CD4-positive, alpha-beta memory T cell (primary cell): ENCODE measurements at places on chromosomes 1 and 21. TPM values are rescaled to one million over a fixed set of nuclear protein-coding genes. Genes with fewer than 3 reads are reported as not detected.

Gene DMBX1
- not detected for total RNA-seq

Gene TCHHL1
- not detected for total RNA-seq

Gene NHLH1
- total RNA-seq: 0.41 TPM

DNA sequence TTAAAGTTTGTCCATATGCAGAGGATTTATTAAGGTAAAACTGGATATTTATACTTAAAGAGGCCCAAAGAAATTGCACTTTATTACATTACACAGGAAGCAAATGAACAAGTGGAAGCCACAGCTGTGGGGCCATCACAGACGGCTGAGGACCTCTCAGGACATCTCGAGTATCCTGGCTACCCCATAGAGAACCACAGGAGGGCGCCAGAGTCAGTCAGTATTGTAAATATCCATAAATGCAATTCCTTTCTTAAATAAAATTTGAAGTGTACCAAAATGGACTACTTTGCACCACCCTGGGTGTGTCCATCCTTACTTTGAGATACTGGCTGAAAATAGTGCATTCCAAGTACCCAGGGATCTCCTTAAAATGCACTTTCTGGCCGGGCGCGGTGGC lies 257.2 kb downstream of the MRPL39 start:
- no peak overlapping the region for H3K27ac ChIP-seq
- H3K4me3 ChIP-seq: no peak overlapping the region
- no peak for DNase-seq
- H3K36me3 ChIP-seq: no peaks in the 10 kb centered on the region
- no peaks in the 10 kb centered on the region for H3K4me1 ChIP-seq

DNA sequence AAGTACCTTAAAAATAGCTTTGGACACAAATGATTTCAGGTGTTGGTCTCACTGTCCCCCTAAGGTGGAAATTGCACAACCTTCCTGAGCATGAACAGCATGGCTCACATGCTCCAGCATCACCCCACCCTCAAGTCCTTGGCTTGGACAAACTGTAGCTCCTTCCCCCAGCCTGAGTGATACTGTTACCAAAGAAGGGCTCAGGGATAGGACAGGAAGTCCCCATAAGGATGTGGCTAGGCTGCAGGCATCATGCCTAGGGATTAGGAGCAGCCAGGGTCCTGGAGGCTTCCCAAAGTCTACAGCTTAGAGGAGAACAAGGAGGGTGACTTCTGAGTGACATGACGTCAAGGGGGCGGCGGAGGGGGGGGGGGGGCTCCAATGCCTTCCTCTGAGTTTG lies 10.1 kb downstream of the FAM78B start:
- H3K27ac ChIP-seq: no peak overlapping the region
- no peaks in the 10 kb centered on the region for H3K4me1 ChIP-seq
- H3K4me3 ChIP-seq: no peak overlapping the region
- DNase-seq: no peak
- no peaks in the 10 kb centered on the region for H3K27me3 ChIP-seq
- H3K36me3 ChIP-seq: no peaks in the 10 kb centered on the region

Gene NEXN
- 0.47 TPM for total RNA-seq

Gene SPRR2G
- not detected for total RNA-seq

- no peak overlapping the region for H3K27ac ChIP-seq
- H3K4me1 ChIP-seq: no peaks in the 10 kb centered on the region
- DNase-seq: no peak
- no peaks in the 10 kb centered on the region for H3K27me3 ChIP-seq
Observed at GRCh38 chr1:223741861-223742260, 29.5 kb downstream of the CAPN2 start.

Gene ARV1
- total RNA-seq: 13.8 TPM

Gene PCAT6
- not detected for total RNA-seq

GRCh38 chr1:166490437-166490991 lies 323.7 kb upstream of the FAM78B start:
- peak overlapping the region; percentile 20 for H3K4me3 ChIP-seq
- H3K27ac ChIP-seq: peak overlapping the region; percentile 80
- no peaks in the 10 kb centered on the region for H3K36me3 ChIP-seq
- peaks cover 23% of the 10 kb centered on the region for H3K4me1 ChIP-seq
- no peaks in the 10 kb centered on the region for H3K27me3 ChIP-seq
- no peak for DNase-seq

Gene EIF4G3
- total RNA-seq: 18.0 TPM

DNA sequence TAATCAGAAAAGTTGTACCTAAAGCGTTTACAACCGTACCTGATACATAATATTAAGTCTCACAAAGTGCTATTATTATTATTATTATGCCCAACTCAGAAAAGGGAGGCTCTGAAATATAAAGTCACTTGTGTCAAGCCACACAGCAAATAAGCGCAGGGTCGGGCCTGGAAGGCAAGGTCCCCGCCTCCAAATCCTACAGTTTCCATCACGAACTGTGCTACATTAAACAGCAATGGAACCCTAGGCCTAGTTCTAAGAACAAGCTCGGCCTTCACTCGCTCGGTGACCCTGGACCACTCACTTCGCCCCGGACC lies 549 bp downstream of the PARS2 start:
- peaks cover 11% of the 10 kb centered on the region for H3K4me1 ChIP-seq
- H3K4me3 ChIP-seq: peak overlapping the region; percentile 100
- DNase-seq: no peak

DNA sequence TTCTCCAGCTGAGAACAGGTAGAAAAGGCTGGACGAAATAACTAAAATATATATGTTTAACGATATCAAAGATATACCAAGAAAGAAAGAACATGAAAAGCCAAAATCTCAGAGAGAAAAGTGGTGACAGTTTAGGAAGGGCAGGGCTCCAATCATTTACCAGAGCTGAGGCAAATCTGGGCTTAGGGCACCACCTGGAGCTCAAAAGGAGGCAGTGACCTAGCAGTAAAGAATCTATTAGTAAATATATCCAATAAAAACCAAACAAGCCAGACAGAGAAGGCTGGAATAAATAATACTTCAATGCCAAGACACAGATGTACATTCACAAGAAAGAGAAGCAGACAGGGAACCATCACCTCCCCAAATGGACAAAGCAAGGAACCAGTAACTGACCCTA lies 43.5 kb downstream of the CHIA start:
- H3K27me3 ChIP-seq: no peaks in the 10 kb centered on the region
- peaks cover 7% of the 10 kb centered on the region for H3K4me1 ChIP-seq
- no peaks in the 10 kb centered on the region for H3K36me3 ChIP-seq

- H3K27me3 ChIP-seq: no peaks in the 10 kb centered on the region
- H3K27ac ChIP-seq: no peak overlapping the region
- no peak overlapping the region for H3K4me3 ChIP-seq
- DNase-seq: no peak
- H3K4me1 ChIP-seq: no peaks in the 10 kb centered on the region
Observed at GRCh38 chr1:186799689-186800054, 29.1 kb upstream of the PLA2G4A start.

DNA sequence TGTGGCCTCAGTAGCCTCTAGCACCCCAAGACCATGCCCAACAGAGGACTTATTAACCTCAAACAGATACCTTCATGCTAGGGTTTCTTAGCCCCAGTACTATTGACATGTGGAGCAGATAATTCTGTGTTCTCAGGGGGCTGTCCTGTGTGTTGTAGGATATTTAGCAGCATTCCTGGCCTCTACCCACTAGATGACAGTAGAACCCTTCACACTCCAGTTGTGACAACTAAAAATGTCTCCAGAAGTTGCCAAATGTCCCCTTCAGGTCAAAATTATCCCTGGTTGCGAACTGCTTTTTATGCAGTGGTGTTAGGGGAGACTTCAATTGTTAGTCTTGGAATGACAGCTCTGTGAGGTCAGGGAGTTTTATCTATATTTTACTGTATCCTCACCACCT lies 8.1 kb downstream of the KAZN start:
- no peak overlapping the region for H3K4me3 ChIP-seq
- DNase-seq: no peak
- H3K36me3 ChIP-seq: no peaks in the 10 kb centered on the region
- no peaks in the 10 kb centered on the region for H3K4me1 ChIP-seq

DNA sequence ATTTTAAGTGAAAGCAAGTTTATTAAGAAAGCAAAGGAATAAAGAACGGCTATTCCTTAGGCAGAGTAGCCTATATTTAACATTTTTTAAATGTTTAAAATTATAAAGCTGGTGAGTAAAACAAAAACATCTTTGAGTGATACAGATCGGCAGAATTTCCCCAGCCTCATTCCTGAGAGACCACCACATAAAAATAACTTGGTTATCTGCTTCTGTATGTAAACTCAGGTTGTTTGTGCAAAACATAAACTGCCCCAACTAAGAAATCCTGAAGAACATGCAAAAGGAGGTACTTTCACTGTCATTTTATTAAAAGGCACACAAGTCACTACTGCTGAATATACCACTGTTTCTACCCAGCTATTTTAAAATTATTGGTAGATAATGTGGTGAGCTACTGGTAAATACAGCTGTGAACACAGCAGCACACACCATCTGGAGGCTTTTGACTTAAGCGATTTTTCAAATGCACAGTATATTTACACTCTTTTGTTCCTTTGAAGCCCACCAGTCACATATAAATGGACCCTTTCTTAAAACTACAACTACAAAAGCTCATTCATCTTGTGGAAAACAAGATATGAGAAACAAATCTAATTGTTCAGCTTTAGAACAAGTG lies 119.3 kb downstream of the RERE start:
- no peak overlapping the region for H3K4me3 ChIP-seq
- no peak for DNase-seq
- H3K27me3 ChIP-seq: peaks cover 10% of the 10 kb centered on the region

GRCh38 chr1:94805912-94806311 lies 14.2 kb upstream of the SLC44A3 start:
- H3K27ac ChIP-seq: no peak overlapping the region
- no peaks in the 10 kb centered on the region for H3K36me3 ChIP-seq
- DNase-seq: peak; percentile 46
- no peaks in the 10 kb centered on the region for H3K27me3 ChIP-seq
- H3K4me1 ChIP-seq: peaks cover 4% of the 10 kb centered on the region

DNA sequence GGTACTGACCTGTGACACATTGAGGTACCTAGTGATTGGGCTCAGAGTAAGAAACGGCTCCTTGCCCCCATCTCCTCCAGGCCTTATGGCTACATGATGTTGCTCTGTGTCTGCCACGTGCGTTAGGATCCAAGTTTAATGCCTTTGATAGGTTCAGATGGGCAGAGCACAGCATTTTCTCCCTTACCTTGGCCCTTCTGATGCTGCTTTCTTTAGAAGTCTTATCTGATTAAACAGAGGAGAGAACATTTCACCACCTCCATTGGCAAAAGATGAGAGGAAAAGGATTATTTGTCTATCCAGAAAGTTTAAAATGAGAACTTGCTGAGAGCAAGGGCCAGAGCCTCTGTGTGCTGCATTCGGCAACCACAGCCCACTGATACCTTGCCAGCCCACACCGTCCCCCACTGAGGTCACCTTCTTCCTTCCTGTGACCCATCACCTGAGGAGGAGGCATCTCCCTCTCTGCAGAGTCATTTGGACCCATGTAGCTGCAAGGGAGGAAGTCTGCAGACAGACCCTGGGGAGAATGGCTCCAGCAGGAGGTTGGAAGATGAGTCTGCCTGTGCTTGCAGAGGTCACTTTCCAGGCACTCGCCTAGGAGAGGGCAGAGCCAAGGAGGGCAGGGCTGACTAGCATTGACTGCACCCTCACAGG lies 16.7 kb downstream of the SHISA4 start:
- no peaks in the 10 kb centered on the region for H3K4me1 ChIP-seq
- no peak for DNase-seq
- no peak overlapping the region for H3K27ac ChIP-seq
- H3K27me3 ChIP-seq: no peaks in the 10 kb centered on the region

Gene IFI44L
- total RNA-seq: 4.5 TPM

- DNase-seq: no peak
- H3K4me3 ChIP-seq: no peak overlapping the region
- H3K4me1 ChIP-seq: no peaks in the 10 kb centered on the region
Observed at GRCh38 chr1:55980582-55980981, 598.8 kb downstream of the PLPP3 start.

DNA sequence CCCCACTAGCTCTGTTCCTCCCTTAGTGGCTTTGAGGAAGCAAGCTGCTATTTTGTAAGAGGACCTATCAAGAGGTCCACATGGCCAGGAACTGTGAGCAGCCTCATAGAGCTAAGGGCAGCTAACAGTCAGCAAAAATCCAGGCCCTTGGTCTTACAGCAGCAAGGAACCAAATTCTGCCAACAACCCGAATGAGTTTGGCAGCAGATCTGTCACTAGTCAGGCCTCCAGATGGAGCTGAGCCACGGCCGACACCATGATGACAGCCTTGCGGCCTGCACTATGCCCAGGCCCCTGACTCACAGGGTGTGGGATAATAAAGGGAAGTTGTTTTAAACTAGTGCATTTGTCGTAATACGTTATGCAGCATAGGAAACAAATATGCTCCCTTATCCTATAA lies 28.0 kb upstream of the H3-3A start:
- H3K4me1 ChIP-seq: no peaks in the 10 kb centered on the region
- H3K36me3 ChIP-seq: no peaks in the 10 kb centered on the region
- H3K4me3 ChIP-seq: no peak overlapping the region
- H3K27ac ChIP-seq: no peak overlapping the region
- no peaks in the 10 kb centered on the region for H3K27me3 ChIP-seq
- no peak for DNase-seq

DNA sequence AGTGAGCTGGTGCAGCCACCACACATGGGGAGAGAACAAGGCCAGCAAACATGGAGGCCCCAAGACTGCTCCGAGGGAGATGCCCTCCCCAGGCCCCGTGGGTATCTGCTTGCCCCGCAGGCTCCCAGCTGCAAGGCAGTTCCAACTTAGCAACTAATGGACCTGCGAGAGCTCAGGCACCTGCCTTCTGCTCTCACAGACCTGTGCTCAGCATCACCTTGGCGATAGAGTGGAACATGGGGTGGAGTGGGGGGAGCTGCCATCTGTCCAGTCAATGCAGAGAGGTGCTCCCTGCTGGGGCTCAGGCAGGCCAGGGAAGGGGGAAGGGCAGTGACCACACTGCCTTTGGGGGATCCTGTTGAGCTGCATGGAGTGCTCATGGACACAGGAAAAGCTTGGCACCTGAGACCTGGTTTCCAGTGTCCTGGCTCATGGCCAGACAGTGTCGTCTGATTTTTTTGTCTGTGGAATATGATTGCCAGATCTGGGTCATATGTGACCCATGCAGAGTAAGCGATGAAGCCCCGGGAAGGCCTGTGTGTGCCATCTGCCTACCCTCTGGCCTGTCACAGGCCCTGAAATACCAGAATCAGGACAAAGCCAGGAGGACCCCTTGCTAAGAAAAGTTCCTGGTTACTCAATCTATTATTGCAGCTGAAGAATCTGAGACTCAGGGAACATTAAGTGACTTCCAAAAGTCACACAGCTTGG lies 39.9 kb upstream of the TENT5C start:
- H3K27me3 ChIP-seq: no peaks in the 10 kb centered on the region
- H3K27ac ChIP-seq: no peak overlapping the region
- no peaks in the 10 kb centered on the region for H3K36me3 ChIP-seq
- DNase-seq: no peak
- no peak overlapping the region for H3K4me3 ChIP-seq

Gene C1orf216
- total RNA-seq: 10.8 TPM

Gene FALEC
- not detected for total RNA-seq

- H3K4me1 ChIP-seq: peaks cover 8% of the 10 kb centered on the region
- no peaks in the 10 kb centered on the region for H3K27me3 ChIP-seq
- H3K4me3 ChIP-seq: no peak overlapping the region
- H3K36me3 ChIP-seq: no peaks in the 10 kb centered on the region
- DNase-seq: no peak
Observed at GRCh38 chr1:54609301-54609921, 13.9 kb downstream of the FAM151A start.

Gene RUNX1
- total RNA-seq: 86.1 TPM

Gene POU2F1
- total RNA-seq: 17.9 TPM
